ENCODE measurements at places on chromosomes 1 and 21.

DNA sequence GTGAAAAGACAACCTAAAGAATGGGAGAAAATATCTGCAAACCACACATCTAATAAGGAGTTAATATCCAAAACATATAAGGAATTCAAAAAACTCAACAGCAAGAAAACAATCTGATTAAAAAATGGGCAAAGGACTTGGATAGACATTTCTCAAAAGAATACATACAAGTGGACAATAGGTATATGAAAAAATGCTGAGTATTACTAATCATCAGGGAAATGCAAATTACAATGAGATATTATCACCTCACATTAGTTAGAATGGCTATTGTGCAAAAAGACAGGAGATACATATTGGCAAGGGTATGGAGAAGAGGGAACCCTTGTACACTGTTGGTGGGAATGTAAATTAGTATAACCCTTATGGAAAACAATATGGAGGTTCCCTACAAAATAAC is 44.9 kb downstream of the TRMT1L start:
- no peak for DNase-seq

- no peak for DNase-seq
Observed at GRCh38 chr1:16615253-16616252, 2.2 kb upstream of the NBPF1 start.

DNA sequence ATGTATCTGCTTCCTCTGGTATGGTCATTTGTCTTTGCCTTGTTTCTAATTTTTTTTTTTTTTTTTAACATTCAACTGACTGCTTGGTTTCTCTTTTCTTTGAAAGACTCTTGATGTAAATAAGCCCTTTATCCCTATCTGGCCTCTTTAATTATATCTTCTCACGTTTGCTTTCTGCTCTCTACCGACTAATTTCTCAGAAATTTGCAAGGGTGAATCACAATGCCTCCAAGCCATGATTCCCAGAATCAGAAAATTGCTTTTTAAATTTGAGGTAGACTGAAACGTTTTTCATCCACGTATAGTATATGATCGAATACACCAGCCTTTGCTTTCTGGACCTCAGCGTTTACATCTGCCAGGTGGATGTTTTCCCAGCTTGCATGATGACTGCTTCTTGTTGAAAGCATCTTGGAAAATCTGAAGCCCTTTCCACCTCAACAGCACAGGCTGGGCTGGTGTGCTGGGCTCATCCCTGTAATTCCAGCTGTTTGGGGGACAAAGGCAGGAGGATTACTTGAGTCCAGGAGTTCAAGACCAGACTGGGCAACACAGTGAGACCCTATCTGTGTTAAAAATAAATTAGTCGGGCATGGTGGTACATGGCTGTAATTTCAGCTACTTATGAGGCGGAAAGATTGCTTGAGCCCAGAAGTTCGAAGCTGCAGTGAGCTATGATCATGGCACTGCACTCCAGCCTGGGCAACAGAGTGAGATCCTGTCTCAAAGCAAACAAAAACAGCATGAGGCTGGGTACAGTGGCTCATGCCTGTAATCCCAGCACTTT is 35.0 kb upstream of the GPR137B start:
- DNase-seq = no peak

GRCh38 chr1:12491656-12492055 is 126.4 kb downstream of the DHRS3 start:
- no peak for DNase-seq

DNA sequence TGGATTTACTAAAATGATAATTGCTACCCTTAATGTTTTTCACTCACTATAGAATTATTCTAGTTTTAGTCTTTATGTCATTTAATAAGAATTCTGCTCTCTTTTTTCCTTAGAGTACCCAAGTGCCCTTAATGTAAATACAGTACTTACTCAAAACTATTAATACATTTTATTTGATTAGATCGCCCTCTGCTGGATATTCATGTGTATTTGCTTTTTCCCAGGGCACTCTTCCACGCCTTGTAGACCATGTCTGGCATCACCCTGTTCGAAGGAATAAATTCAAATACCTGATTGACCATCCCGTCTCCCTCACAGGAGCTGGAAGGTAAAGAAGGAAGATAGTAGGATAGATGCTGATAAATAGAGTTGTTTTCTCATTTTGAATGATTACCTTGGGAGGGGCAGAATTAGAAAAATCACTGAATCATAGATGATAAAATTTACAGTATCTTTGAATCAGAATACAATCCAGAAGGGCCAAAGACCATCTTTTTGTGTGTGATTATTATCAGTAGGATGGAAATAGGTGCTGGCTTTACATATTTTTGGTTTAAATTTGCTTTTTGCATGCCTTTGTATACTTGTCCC is 4.1 kb downstream of the AXDND1 start:
- no peak for DNase-seq

- DNase-seq = no peak
Observed at GRCh38 chr1:231801042-231801585, 174.5 kb downstream of the DISC1 start.

DNA sequence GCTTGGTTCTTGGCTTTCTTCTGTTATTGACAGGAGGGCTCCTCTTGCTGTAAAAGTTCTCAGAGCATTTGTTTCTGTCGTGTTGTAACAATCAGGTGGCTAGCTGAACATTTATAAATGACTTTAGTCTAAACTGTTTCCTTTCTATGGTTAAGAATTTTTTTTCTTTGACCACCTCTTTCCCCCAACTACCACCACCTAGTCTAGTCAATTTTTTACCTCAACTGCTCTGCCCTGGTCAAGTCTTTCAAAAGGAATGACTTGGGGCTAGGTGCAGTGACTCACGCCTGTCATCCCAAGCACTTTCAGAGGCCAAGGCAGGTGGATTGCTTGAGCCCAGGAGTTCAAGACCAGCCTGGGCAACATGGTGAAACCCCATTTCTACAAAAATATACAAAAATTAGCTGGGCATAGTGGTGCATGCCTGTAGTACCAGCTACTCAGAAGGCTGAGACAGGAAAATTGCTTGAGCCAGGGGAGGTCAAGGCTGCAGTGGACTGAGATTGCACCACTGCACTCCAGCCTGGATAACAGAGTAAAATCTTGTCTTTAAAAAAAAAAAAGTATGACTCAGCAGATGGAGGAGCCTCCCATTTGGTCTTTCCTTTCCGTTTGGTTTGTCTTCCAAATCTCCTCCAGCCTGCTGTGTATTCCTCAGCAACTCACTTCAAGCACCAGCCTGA is 40.7 kb downstream of the MAP3K21 start:
- DNase-seq = no peak

DNA sequence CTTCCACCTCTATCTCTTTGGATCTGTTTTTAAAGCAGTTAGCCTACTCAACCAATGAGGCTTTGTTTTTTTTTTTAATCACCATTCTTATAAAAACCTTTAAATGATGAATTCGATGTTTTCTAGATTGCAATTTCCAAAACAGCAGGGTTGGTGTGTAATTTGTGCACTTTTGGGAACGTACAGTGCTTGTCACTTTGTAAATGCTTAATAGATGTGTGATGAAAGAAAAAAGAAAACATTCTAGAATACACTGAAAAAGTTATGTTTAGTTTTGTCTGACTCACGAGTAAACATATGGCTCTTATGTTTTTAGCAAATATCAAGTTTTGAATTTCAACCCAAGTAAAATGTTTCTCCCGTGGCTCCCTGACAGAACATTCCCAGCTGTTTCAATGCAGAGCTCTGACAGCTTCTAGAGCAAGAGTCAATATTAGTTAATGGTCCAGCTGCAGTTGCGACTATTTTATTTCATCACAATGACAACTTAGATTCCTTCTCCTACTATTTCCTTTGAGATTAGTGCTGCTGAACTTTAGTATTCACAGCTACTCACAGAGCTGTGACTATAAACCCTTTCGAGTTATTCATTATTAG is 362.5 kb upstream of the ADAMTS5 start:
- no peak for DNase-seq

- no peak for DNase-seq
Observed at GRCh38 chr1:246483569-246483933, 23.5 kb downstream of the SMYD3 start.

DNA sequence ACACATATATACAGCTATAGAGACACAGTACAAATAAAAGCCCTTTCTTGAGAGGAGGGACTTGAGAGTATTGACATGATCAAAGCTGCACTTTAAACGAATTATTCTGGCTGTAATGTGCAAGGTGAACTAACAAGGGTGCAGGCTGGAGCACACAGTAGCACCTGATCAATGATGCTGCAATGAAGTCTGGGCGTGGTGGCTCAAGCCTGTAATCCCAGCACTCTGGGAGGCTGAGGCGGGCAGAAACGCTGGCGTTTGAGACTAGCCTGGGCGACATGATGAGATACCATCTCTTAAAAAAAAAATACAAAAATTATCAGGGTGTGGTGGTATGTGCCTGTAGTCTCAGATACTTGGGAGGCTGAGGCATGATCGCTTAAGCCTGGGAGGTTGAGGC is 14.1 kb upstream of the CTH start:
- no peak for DNase-seq

GRCh38 chr1:240217403-240217802 is 125.7 kb downstream of the FMN2 start:
- DNase-seq = no peak

GRCh38 chr1:214451596-214451995 is 99.8 kb downstream of the PTPN14 start:
- peak; percentile 26 for DNase-seq

DNA sequence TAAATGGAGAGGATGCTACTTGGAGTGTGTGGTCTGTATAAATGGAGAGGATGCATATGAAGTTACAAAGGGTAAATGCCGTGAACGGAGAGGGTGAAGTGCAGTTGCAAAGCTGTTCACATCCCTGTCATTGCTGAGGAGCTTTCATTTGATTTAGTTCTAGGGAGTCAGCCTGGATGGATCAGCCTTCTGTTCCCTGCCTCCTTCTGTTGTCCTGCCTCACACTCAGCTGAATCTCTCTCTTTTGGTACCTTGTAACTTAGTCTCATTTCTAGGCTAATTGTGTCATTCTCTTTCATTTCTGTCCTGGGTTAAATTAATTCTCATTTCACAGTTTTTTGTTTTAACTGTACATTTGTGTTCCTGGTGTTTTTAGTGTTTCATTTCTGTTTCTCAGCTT is 133.2 kb upstream of the COL6A1 start:
- DNase-seq = no peak

DNA sequence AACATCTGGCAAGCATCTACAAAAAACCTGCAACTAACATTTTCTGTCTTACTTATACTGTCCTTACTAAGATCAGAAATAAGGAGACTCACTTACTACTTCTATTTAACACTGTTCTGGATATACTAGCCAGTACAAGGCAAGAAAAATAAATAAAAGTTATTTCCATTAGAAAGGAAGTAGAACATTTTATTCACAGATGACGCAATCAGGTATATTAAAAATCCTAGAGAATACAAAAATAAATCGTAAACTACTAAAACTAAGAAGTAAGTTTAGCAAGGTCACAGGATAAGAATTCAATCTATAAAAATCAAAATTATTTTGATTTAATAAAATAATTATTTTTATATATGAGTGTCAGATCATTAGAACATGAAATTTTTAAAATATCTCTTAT is 264.6 kb downstream of the BARHL2 start:
- DNase-seq = no peak

- no peak for DNase-seq
Observed at GRCh38 chr1:91673613-91674012, 173.0 kb downstream of the CDC7 start.

GRCh38 chr21:28239340-28239739 is 753.3 kb downstream of the LTN1 start:
- DNase-seq = no peak

DNA sequence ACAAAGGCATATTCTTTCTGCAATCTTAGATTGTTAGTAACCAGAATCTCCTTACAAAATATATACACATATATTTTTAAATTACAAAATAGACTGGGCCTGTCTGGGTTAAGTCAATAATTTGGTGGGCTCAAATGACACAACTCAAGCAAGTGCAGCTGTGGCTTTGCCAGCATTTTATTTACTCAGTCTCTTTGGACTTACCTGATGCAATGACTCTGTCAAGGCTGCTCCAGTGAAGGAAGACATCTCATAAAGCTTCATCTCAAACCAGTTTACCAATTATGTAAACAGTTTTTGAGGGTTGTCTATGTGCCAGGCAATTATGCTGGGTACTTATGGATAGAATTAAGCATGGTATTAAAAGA is 22.8 kb upstream of the ABCA4 start:
- no peak for DNase-seq

Data from stimulated activated CD4-positive, alpha-beta T cell treated with anti-CD3 and anti-CD28 coated beads, Interleukin-15, amount 100 ng/mL, for 48 hours (primary cell).